ENCODE measurements at places on chromosomes 4 and X. TPM values are rescaled to one million over a fixed set of nuclear protein-coding genes. Genes with fewer than 3 reads are reported as not detected.

GRCh38 chr4:187603093-187604025 lies 392.2 kb upstream of the ZFP42 start:
- peak; percentile 85 for DNase-seq

The NAA11 gene
- total RNA-seq, result not detected

The CXCR3 gene
- not detected for total RNA-seq

- DNase-seq, result no peak
Measured at GRCh38 chrX:12868747-12869146, 1.9 kb downstream of the TLR7 start.

DNA sequence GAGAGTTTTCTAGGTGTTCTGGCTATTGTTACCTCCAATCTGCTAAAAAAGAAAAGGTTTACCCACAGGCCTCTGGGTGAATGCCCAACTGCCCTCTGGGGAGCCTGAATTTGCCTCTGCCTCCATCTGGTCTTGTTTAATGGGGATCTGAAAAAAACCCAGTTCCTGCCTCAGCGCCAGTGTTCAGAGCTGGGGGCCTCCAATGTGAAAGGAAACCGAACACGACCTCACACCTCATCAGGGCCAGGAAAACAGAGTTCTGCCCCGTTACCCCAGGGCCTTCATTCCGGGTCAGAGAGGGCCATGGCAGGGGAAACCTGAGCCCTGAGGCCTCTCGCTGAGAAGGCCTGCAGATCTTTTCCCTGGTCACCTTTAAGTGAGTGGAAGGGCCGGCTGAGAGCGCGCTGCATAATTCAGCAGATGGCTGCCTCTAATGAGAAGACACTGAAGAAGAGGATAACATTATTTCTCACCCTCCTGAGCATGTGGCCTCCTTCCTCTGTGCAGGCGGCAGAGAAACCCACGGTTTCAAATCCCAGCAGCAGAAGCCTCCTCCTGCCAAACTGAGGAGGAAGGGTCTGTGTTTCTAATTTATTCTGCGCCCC lies 6.8 kb downstream of the SEPTIN6 start:
- DNase-seq, result no peak

DNA sequence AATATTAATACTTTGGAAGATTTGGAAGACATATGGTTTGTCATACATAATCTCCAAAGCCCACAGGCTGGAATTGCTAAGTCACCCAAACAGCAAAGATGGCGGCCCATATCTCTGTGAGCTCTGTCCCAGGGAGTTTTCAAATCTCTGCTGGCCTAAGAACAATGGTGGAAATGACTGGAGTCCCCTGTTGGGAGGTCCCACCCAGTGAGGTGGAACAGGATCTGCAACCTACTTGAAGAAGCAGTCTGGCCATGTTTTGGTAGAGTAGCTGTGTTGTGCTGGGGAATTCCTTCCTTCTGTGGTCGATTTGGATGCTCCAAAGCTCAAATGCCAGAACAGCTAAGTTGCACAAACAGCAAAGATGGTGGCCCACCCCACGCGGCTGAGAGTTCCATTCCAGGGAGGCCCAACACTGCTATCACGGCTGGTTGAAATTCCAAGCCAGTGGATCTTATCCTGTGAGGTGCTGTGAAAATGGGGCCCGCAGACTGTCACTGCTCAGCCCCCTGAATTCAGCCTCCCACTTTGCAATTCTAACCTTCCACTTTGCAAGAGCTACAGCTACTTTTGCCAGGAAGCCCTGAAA lies 3.2 kb upstream of the UGT2B7 start:
- no peak for DNase-seq

DNA sequence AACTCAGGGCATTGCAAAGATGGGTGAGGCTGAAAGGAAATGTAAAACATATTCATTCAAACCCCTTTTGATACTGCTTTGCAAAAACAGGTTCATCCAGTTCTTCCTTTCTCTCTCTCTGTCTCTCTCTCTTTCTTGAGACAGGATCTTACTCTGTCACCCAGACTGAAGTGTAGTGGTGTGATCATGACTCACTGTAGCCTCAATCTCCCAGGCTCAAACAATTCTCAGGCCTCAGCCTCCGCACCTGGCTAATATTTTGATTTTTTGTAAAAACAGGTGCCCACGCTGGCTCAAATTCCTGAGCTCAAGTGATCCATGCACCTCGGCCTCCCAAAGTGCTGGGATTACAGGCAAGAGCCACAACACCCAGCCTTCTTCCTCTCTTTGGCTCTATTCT lies 15.6 kb upstream of the DCHS2 start:
- DNase-seq, result no peak

The HERC6 gene
- total RNA-seq, result 11.7 TPM

The ZNF157 gene
- total RNA-seq, result 0.08 TPM

GRCh38 chr4:186825069-186825468 lies 101.4 kb upstream of the FAT1 start:
- no peak for DNase-seq

DNA sequence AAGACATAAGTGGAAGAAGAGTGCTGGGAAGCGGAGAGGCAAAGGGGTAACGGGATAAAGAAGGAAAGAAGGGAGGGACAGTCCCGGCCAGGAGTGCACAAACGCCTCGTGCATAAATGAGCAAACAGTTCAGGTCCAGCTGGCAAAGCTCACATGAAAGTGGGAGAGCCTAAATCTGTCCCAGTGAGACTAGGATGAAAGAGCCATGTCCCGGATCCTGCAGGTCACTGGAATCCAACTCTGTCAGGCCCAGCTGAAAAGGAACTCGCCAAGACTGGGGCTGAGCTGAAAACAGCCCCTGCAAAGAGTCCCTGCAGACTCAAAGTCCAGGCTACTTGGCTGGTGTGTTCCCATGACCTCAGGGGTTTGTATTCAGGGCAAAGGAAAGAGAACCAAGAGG lies 38.0 kb upstream of the CRMP1 start:
- DNase-seq, result no peak

The PHEX gene
- total RNA-seq, result 0.13 TPM

DNA sequence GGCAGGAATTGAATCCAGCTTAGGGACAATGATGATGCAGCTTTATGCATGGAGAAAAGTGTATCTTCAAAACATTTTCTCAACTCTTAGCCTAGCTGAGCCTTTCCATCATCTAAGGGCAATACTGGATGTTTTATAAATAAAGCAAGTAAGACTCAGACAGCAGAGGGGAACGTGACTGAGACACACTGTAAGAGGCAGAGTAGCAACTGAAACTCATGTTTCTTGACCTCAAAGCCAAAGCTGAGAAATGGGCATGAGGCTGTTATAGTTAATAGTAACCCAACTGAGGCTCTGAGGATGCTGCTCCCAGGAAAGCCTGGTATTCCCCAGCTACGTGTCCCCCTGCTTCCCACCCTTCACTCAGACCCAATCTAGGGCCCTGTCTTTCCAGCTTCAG lies 44.6 kb downstream of the ARHGEF9 start:
- no peak for DNase-seq

DNA sequence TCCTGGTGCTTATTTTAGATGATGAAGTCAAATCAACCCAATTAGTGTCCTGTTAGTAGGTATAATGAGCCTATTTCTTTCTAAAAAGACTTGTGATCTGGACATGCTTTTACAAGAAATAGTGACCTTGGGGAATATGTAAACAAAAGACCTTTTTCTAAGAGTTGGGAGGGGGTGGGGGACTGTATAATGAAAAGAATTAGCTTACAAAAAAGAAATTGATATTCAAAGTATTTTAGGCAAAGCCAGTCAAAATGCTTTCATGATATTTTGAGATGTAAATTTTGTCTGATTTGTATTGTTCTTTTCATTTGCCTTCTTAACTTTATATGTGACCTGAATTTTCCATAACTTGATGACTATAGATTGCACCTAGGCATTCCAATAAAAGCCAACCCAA lies 114.6 kb downstream of the DCTD start:
- DNase-seq, result no peak

DNA sequence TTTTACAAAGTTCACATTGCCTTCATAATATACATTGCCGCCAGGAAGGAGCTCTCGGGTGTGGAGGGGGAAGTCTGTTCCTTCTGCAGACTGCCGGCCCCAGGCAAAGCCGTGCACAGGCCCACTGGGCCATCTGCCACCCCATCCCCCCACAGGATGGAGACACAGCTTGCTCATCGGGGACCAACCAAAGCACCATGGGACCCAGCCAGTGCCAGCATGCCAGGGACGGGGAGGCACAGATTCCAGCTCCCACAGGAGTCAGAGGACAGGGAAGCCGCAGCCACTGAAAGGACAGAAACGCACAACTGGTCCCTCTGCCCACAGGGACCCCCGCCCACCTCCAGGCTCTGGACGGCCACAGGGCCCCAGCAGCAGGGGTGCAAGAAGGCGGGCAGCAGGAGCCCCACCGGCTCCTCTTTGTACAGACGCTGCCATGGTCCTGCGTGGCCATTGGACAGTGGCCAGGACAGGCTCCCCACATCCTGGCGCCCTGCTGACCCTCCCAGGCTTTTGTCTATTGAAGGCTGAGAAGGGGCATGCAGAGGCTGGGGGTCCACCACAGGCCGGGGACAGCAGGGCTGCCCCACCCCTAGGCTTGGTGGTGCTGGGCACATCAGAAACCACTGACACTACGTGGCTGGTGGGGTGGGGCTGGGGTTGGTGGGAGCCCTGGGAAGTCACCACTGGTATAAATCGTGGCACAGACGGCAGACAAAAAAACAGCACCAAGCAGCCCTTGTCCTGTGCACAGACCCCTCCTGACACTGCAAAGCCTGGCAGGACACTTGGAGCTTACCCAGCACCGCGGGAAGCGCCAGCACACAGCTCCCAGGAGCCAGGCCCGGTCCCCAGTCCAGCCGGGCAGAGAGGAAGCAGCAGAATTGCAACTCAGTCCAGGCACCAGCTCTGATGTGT lies 89.0 kb downstream of the FAM53A start:
- DNase-seq, result no peak

The EOLA1 gene
- total RNA-seq, result 28.9 TPM
